ENCODE measurements at places on chromosomes 5 and 9.
A peak's percentile ranks its signal among the peaks of the same experiment; 100 is the strongest.

DNA sequence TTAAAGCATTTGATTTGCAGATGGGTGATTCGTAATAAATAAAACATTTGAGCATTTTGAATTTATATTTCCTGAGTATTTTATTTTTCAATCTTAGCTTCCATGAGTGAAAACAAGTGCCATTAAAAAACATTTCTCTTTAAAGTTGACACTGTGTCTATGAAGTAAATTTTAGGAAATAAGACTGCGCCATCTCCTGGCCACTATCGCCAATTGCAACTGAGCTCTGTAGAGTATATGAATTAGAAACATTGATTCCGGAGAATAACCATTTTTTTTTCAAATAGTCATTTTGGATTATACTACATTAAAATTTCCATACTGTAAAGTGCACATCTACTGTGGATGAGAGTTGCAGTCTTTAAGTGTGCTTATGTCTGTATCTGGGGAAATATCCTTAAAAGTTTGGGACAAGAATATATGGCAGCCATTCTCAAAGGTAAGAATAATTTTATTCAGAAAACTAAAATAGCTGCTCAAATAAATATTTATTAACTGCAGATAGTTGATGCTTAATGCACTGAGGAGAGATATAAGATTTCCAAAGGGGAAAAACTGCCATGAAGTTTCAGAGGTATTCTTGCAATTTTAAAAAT lies 5.9 kb downstream of the DMRTA1 start:
- DNase-seq = peak; percentile 66

DNA sequence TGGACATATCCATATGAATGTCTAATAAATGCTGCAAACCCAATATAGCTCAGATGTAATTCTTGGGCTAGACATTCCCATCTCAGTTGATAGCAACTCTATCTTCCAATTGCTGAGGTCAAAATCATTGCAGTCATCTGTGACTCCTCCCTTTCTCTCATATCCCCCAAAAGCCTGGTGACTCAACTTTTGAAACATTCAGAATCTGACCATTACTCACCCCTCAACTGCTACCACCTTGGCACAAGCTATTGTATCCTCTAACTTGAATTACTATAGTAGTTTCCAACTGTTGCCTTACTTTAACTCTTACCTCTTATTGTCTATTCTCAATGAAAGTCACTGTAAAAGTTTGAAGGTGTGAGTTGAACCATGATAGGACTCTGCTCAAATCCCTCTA lies 600.1 kb upstream of the RGMB start:
- no peak for DNase-seq

DNA sequence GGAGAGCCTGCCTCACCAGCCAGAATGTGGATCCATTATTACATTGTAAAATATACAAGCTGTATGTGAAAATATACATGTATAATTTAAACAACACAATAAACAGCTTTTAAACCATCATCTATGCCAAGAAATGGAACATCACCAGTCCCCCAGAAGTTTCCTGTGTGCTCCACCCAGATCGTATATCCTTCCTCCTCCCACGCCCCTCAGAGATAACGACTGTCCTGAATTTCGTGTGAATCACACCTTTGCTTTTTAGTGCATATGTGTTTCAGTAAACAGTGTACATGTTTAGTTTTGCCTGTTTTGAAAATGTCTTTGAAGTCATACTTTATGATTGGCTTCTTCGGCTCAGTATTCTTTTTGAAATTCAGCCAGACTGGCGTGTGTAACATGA lies 134.6 kb upstream of the MYO10 start:
- DNase-seq = no peak

DNA sequence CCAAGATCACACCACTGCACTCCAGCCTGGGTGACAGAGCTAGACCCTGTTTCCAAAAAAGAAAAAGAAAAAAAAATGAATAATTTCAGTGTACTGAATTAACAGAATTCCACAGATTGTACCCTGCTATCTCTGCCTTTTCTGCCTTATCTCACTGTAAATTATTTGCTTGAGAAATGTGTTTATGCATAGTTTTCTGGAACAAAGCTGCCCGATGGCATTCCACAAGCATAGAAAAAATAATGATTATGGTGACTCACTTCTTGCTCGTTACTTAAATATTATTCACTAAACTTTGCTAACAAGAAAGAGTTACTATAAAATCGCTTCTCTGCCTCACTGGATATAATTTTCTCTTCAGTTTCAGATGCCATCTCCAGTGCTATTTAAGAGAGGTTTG lies 88.7 kb upstream of the FAM169A start:
- no peak for DNase-seq

GRCh38 chr5:111948092-111948841 lies 191.3 kb upstream of the NREP start:
- no peak for DNase-seq
